ENCODE measurements at places on chromosomes 5 and 9. TPM values are rescaled to one million over a fixed set of nuclear protein-coding genes. Genes with fewer than 3 reads are reported as not detected.

ZSWIM6 gene
- 12.1 TPM for total RNA-seq

DNA sequence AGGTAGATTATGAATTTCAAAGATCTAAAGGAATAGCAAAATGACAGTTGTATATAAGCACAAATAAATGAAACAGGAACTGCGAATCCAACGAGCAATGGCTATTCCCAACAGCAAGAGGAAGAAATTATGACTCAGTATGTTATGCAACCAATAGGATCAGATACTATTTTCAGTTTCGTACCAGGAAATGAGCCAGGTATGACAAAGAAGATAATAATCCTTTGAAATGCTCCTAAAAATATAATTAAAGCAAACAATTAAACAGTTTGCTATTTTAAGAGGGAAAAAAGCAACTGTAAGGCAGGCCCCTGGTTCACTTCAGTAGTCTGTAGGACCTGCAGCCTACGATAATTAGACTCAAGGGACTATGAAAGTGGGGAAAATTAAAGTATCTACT, 58.9 kb downstream of the AUH start:
- DNase-seq: peak; percentile 81

SLC6A3 gene
- not detected for total RNA-seq

DNA sequence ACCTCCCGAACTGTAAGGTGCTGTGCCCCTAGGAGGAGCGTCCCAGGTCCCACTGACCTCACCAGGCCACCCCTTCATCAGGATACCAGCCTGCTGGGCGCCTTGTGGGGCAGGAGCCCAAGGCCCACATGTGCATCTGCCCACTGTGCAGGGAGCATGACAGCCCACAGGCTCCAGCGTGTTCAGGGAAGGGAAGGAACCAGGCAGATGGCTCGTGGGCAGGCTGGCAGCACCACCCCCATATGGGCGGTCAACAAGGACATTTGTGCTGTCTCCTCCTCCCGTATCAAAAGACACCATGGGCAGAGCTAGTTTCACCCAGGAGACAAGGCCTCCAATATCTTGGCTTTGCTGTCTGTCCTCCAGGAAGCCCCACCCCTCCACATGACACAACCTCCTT, 85.5 kb upstream of the PPP1R26 start:
- DNase-seq: no peak

DNA sequence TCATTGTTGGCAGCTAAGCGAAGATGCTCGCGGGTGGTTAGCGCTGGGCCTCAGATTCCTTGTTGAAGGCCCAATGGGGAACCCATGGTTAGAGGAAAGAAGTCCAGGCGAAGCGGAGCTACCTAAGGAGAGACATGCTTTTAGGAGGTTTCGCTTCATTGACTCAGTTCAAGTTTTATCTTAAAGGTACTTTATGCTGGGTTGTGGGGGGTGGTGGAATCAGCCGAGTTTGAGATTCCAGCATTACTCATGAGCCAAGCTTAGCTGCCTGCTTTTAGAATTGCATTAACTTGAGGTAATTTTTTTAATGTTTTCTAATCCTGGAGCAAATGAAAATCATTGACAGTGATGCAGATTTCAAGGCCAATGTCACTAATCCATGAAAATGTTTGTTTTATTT, 16.1 kb downstream of the MEGF10 start:
- DNase-seq: no peak

DNA sequence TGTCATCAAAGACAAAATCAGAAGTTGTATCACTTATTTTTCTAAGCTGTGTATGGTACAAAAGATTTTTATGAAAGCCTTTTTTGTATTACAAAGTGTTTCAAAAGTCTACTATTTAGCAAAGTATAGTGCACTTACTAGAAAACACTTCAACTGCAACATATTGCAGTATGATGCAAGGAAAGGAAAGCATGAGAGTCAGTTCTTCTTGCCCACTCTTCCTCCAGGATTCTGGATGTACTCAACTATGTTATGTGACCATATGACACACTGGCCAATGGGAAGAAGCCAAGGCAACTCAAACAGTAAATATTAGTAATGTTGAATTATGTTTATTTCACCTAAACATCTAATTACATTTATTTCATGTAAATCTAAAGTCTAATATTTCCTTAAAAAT, 49.5 kb upstream of the TYRP1 start:
- DNase-seq: no peak

GRCh38 chr5:145925803-145926202, 10.6 kb upstream of the SH3RF2 start:
- peak; percentile 32 for DNase-seq

DDX4 gene
- not detected for total RNA-seq

GRCh38 chr9:12464910-12465512, 228.2 kb upstream of the TYRP1 start:
- peak; percentile 1 for DNase-seq

NREP gene
- total RNA-seq: 90.5 TPM

OTP gene
- total RNA-seq: not detected

DNA sequence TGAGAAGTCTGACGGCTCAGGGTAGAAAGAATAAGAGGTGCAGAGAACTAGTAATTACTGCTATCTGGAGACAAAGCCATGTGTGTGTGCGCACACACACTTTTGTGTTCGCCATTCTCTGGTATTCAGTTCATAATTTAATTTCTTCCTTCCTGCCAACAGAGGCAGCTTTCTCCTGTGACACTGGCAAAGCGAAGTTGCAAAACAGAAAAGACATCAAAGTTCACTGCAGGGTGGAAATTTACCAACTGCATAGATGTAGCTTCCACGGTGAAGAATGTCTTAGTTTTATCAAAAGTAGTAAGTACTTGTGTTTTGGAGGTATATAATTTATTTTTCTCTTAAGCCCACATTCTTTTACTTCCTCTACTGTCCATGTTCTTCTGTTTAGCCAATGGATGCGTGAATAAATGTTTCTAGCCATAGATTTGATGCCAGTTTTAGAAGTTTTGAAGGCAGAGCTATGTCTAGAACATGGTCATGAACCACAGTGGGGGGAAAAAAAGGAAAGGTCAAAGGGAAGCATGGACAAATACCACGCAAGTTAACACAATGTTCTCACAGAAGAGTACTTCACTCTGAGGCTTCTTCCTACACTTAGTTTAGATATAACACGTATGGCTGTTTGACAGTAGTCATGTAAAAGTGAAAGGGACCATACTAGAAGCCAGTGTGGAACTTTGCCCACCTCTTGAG, 536.5 kb upstream of the GRIA1 start:
- no peak for DNase-seq

DNA sequence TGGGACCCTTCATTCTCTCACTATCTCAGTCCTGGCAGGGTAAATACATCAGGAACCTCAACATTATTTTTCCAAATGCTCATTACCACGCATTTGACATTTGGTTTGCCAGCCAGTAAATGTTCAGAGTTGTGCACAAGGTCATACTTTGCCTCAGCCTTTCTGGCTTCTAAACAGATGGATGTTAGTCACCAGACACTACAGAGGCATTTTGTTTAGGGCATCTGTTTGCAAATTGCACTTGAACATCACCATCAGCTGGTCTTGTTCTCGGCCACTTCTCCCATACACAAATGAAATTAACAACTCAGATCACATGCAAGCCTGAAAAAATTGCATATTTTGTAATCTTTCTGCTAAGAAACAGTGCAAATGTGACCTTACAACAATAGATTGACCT, 75.0 kb upstream of the SLC1A1 start:
- DNase-seq: peak; percentile 26

PCDHB4 gene
- 1.9 TPM for total RNA-seq

MARCOL gene
- not detected for total RNA-seq

DNA sequence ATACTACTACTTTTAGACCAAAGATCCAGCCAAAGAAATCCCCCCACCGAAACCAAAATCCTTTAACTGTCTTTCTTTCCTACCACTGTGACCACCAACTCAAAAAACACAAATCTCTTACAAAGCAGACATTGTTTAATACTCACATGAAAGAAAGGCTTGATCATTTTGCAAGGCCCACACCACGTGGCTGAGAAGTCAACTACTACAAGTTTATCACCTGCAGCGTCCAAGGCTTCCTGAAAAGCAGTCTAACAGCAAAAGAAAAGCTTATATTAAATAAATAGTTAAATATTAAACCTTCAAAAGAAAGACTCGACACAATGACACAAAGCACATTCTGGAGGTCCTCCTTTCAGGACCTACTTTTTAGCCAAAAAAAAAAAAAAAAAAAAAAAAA, 5.1 kb downstream of the TXN start:
- no peak for DNase-seq

DNA sequence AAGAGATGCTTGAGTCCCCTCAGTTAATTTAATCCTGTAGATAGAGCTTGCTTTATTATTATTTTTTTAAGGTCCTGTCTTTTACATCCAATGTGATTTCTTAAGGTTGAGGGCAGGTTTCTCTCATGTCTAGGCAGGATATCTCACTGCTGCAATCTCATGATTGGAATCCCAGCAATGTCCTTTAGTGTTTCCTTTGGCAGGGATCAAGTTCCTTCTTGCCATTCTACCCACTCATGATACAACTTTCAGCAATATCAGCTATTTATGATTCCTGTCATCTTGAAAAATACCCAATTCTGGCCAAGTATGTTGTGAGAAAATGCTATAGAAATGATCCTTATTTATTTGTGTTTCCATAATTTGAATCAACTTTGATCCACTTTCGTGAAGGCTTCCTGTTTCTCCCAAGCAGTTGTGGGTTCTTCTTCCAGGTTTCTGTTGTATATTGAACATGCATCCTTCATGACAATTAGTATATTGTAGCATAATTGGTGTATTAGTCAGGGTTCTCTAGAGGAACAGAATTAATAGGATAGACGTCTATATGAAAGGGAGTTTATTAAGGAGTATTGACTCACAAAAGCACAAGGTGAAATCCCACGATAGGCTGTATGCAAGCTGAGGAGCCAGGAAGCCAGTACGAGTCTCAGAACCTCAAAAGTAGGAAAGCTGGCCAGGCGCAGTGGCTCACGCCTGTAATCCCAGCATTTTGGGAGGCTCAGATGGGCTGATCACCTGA, 18.4 kb upstream of the VPS13A start:
- DNase-seq: peak; percentile 4

DNA sequence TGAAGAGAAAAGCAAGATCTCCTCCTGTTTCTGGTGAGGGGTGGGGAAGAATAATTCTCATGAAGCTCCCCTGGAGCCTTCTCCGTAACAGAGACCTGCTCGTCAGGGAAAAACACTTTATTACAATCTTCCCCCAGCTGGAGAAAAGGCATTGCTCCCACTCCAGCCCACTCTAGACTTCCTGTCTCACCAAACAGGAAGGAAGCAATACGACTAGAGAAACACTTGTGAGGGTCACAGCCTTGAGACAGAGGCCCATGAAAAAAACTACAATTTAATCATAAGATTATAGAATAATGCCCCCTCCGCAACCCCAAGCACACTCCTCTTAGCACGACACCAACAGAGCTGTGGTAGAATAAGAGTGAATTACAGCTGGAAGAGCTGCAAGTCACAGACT, 197.2 kb upstream of the S1PR3 start:
- no peak for DNase-seq

- DNase-seq: no peak
These were observed 39.8 kb upstream of the ANGPTL2 start for GRCh38 chr9:127162046-127162863.

DNA sequence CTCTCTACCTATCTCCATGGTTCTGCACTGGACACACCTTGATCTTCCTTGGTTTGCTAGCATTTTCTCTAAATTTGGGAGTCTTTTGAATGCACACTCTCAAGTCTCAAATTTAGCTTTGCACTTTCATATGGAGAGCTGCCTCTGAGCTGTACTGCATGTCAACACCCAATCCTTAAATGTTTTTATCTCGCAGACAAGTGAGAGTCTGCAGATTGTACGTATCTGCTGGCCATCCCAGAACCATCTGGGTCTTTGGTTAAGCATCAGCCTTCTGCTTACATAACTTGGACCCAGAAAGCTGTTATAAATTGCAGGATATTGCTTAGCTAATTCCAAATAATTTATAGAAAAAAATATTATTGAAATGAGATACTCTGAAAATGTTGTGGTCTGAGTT, 111.4 kb upstream of the GRAMD2B start:
- no peak for DNase-seq

All from LHCN-M2 (cell line).